ENCODE measurements at places on chromosomes 7 and 10.

- no peak for DNase-seq
These were observed 54.7 kb upstream of the LSM8 start for GRCh38 chr7:118129041-118129795.

DNA sequence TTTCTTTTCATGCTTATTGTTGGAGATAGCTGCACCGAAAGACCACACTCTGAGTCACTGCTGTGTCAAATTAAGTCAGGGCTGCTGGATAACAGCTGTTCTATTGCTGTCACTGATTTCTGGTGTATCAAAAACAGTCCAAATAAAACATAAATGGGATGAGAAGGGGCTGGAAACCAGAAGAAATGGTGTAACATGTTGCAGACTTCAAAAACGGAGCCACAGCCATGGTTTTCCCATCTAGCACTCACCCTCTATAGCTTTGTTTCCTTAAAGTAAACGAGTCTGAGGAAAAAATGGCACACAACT is 103.3 kb upstream of the DIP2C start:
- no peak for DNase-seq

DNA sequence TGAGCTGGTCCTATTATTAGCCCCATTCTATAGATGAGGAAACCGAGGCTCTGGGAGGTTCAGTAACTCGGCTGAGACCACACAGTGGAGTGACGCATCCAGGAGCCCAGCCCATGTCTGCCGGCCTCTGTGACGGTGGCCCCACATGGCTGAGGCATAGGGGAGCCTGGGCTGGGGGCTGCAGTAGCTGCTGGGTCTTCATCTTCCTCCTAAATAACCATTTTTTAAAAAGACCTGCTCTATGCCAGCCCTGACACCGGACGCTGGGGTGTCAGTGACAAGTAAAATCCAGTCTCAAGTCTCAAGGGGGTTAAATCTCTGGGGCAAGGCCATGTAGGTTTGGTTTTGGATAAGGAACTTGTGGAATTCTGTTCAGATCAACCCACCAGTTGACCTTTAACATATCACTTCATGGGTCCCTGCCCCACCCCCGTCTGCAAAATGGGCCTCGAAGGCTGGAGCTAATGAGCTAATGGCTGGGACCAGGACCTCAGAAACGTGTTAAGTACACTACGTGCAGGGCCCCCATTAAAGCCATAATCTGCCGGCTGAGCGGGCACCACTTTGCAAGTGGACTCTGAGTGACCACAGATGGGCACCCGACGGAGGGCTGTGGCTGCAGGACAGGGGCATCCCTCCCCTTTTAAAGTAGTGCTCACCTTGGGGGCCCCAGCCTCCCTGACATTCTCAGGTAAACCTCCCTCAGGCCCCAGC is 136.5 kb upstream of the UNC5B start:
- no peak for DNase-seq

GRCh38 chr7:24786941-24787340 is 29.7 kb upstream of the GSDME start:
- DNase-seq = peak; percentile 94

DNA sequence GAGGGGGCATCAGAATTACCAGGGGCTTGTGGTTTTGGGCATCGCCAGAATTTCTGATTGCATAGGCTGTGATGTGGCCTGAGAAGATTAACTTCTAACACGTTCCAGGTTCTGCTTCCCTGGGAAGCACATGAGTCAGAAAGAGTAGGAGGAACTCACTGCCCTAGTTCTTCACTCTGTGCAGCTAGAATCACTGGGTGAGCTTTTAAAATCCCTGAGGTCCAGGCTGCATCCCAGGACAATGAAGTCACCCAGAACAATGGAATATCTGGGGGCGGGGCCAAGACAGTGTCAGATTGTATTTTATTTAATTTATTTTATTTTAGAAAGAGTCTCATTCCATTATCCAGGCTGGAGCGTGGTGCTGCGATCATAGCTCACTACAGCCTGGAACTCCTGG is 636.5 kb downstream of the CALN1 start:
- DNase-seq = no peak
